ENCODE measurements at places on chromosomes 3 and 15.
A peak's percentile ranks its signal among the peaks of the same experiment; 100 is the strongest.

GRCh38 chr3:62559831-62560445 lies 186.6 kb upstream of the FEZF2 start:
- DNase-seq = no peak

- no peak for DNase-seq
Observed at GRCh38 chr3:100358413-100358812, 23.9 kb downstream of the NIT2 start.

DNA sequence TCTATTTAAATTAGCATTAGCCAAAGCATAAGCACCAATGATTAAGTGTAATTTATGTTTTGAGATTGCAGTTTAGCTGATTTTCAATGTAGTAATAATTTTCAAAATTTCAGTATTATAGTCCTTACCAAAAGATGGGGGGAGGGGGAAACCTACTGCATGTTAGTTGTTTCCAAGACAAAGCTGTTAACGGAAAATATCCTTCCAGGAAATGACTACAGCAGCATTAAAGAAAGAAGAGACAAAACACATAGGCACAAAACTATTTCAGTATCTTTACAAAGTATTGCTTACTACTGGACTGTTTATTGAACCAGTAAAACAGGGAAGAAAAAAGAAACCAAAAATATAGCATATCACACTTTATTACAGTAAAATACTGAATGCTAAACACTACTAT lies 10.5 kb downstream of the BNIP2 start:
- DNase-seq = no peak

GRCh38 chr15:63977119-63977518 lies 69.2 kb downstream of the DAPK2 start:
- DNase-seq = no peak

DNA sequence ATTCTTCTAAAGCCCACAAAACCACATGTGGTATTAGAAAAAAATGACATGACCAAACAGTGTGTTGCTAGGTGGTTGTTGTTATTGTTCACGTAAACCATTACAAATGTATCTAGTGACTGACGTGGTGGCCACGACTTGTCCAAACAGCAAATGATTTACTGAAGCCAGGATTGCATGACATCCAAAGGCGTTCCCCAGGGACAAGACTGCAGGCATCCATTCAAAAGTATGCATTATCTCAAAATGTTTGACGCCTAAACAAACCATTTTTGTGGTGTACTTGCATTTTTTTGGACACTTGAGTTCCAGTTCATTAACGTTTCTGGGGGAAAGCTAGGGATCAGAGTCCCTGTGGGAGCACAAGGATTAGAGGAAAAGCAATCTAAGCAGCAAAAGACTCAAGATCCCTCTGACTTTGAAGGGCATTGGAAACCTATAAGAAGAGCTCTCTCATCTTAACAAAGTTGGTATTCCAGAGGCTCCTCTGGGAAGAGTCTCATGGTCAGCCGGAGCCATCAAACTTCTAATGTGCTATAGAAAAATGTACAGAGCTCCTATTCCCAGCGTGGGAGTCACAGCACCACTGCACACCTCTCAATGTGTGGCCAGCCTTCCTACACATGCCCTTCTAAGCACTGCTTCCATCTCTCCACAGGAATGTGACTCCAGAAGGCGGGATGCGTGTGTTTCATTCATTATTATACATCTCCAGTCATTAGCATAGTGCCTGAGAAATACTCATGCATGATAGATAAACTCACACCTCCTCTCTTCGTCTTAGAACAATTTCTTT lies 62.9 kb downstream of the FBN1 start:
- no peak for DNase-seq

DNA sequence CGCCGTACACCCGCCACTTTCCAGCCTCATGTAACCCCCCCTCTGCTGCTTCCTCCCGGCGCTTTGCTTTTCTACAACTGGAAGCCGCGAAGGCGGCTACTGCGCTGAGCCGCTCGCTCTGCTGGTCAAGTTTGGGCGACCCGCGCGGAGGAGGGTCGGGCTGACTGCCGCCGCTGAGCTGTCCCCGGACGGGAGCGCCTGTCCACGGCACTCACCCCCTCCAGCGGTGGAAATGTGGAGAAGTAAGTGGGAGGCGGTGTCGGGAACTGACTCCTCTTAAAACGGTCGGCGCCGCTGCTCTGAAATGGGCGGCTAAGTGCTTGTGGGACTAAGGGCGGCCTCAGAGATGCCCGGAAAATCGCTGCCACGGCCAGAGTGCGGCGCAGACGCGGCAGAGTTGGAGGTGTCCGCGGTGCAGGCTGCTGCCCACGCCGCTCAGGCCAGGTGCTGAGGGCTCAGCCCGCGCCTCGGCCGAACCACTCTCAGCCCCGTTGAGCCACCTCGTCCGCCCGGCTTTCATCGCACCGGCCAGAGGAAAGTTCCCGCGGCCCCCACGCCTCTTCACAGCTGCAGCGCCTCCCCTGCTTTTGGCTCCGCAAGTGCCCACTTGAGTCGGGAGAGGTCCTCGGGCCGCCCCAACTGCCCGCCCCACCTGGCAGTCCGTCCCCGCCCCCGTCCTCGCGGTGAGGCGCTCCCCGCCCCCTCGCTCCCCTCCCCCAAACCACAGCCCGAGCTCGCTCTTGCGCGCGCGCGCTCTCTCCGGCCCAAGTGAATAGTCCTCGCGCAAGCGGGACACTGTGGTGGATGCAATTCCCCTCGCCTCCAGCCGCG lies at the start of gene EPHA6:
Gene EPHA6 (plus strand): TSS at position 775 of the 831 bp plus-strand sequence.
- peak; percentile 6 for DNase-seq

- DNase-seq = peak; percentile 61
Observed at GRCh38 chr3:194407423-194407822, 8.4 kb upstream of the GP5 start.

DNA sequence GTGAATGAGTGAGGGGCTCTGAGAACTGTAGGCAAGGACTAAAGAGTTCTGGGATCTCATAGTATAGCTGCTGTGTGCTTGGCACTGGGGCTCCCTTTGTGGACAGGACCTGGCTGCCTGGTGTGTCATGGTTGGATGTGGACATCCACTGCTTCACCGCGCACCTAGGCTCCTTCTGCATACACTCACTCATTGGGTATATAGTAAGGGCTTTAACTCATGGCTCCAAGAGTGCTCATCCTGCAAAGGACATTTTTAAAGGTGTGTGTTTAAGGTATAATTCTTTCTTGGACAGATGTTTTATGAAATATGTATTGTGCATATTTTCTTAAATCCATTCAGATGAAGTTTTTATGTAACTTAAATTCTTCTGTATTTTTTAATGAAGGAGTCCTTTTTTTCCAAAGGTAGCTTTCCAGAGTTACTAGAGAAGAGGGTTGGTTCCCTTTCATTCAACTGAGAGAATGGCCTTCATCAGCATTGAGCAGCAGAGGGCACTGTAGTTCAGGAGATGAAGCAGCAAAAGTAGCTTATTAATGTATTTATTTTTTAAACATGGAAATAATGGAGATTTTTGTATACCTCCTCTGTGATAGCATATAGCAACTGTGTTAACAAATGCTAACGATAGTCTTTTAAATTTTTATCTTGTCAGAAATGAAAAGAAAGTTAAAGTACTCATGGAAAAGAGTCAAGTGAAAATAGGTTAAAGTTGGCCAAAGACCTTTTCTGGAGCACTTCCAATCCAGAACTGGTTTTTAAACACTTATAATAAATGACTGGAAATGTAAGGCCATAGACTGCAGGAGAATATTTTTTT lies 25.2 kb downstream of the OXNAD1 start:
- no peak for DNase-seq

DNA sequence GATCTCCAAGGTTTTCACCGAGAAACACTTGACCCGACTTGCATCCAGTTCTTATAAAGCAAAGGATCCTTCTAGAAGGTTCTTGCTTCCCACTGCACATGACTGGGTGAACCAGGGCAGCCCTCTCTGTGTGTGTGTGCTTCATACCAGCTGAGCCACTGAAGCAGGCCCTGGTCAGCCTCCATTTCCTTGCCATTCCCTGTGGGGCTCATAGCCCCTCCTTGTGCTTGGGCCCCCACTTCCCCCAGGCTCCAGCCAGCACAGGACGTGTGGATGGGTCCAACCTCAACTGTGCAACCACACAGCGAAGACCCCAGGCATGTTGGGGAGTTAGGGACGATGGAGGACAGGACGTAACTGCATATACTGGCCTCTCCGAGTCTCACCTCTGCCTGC lies 15.5 kb downstream of the KLF15 start:
- DNase-seq = no peak

GRCh38 chr15:36356978-36357601 lies 222.3 kb upstream of the CDIN1 start:
- DNase-seq = no peak

- no peak for DNase-seq
Observed at GRCh38 chr3:15042936-15043335, 22.2 kb downstream of the MRPS25 start.

Measured in activated CD4-positive, alpha-beta T cell treated with anti-CD3 and anti-CD28 coated beads, Interleukin-2, amount 50 U/mL, for 16 hours (primary cell).